ENCODE measurements at places on chromosomes 2 and 18.

DNA sequence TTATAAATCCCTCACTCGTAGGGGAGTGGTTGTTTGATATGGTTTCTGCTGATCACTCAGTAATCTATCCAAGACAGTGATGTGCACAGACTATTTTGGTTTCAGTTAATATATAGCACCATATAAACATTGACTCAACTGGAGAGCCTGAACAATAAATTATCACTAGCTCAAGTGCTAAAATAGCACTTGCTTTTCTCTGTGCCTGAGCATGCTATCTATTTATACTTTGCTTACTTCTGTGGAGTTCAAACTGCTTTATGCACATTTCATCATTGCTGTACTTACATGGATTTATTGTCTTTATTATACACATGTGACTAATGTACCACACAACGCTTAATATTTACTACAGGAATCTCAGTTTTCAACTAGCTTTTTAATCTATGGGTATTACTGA lies 133.6 kb downstream of the BCL2 start:
- no peak for DNase-seq

DNA sequence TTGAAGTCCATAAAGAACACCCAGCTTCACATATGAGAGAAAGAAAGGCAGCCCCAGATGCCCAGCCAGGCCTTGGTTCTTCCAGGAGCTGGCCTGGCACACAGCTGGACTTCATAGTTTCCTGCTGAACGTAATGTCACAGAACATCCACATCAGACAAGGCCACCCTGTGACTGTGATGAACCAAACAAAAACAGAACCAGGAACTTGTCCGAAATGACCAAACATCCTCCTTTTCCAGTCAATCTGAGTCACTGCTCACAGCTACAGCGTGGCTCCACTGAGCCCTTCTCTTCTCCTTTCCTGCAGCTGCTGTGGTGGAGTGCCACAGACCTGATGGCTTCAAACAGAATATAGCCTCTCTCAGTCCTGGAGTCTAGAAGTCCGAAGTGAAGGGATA lies 45.4 kb upstream of the PAPOLG start:
- peak; percentile 27 for DNase-seq

GRCh38 chr2:30366199-30366691 lies 80.8 kb upstream of the LCLAT1 start:
- peak; percentile 45 for DNase-seq

- peak; percentile 86 for DNase-seq
These were observed 4.9 kb downstream of the KLHL30 start for GRCh38 chr2:238143239-238143951.

DNA sequence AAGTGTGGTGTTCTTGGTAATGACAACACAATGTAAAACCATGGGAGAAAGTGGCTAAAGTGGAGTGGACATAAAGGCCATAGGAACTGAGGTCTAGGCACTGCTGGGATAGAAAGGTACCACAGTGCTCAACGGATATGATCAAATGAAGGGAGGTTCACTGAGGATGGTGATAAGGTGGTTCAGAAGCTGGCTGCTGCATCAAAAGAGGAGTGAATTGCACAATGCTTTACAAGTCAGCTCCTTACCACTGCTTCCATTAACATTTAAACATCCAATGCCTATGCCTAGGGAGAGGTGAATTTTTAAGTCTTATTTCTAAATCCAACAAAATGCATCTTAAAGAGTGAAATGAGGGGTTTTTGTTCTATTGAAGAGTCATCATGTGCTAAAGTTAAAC lies 100.1 kb upstream of the ITGB6 start:
- DNase-seq = no peak

- peak; percentile 53 for DNase-seq
These were observed 18.8 kb upstream of the DTNB start for GRCh38 chr2:25692143-25692542.

GRCh38 chr2:24191848-24192247 lies 17.0 kb downstream of the FAM228A start:
- no peak for DNase-seq

GRCh38 chr2:144705328-144706245 lies 185.7 kb upstream of the ZEB2 start:
- DNase-seq = peak; percentile 10

GRCh38 chr2:70523996-70524965 lies 29.3 kb downstream of the TGFA start:
- DNase-seq = peak; percentile 95

DNA sequence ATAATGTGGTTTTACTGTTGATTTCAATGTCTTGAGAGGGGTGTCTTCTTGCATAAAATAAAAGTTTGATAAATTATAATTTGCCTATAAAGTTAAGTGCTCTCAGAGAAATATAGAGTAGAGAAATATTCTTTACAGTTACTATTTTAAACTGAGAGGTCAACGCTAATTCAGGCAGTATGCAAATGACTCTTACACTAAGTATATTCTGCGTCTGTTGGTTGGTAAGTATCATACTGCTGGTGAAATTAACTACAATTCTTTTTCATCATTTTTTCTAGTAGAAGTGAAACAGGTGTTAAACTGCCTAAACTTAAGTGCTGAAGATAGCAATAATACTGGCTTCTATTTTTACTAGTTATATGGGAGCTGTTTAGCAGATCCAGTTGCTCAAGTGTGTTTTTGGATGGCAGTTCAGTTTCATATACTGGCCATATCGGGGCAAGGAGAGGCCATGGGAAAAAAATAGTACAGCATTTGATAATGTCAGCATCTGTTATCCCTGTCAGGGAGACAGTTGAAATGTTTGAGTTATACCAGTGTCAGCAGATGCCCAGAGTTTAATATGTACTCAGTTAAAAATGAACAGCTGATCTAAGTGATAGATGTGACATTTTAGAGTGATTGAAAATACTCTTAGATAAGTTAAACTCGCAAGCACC lies 86.2 kb downstream of the MIB1 start:
- DNase-seq = no peak

DNA sequence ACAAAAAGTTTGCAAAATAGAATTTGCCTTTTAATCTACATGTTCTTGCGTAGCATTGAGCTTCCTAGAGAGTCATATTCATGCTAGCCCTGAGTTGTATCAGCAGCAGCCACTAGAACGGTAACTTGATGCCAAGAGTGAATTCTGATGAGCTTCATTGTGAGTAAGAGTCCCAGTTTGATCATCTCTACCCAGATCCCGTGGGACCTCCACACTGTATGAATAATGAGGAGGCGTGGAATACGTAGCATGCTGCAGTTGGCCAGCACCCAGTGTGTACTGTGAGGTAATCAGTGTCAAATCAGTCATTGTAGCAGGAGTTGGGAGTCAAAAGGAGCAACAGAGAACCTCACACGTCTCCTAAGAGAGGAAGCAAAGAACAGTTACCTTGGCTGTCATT lies 197.9 kb downstream of the NEDD4L start:
- peak; percentile 75 for DNase-seq

All from EL (cell line).